H1 (cell line): ENCODE measurements at places on chromosomes 16 and 17. TPM values are rescaled to one million over a fixed set of nuclear protein-coding genes. Genes with fewer than 3 reads are reported as not detected.

DNA sequence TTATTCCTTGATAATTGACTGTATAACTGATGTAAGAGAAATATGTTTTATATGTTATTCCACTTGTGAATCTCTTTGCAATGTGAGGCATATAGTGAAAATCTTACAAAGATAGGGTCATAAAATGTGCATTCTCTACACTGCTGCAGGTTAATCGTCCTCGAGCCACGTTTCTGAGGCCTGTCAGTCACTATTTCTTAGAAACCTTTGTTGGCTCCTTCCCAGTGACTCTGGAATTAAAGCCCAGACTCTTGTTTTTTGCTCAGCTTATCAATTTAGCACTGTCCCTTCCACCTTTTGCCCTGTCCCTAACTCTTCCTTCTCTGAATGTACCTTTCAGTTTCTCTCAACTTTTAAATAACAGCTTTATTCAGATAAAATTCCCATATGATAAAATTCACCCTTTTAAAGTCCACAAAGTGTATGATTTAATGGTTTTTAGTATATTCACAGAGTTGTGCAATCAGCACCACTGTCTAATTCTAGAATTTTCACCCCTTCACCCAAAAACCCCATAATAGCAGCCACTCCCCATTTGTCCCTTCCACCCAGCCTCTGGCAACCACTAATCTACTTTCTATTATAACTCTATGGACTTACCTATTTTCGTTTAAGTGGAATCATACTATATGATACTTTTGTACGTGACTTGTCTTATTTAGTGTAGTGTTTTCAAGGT, 8.6 kb downstream of the TNRC6A start:
- H3K36me3 ChIP-seq: peaks cover 6% of the 10 kb centered on the region; the same call in 1 of the 2 replicates
- peaks cover 10% of the 10 kb centered on the region for H3K4me1 ChIP-seq
- no peak overlapping the region for H3K4me3 ChIP-seq

Gene TMC6
- 73.1 and 77.6 TPM in 2 replicates for total RNA-seq

- H3K4me1 ChIP-seq: no peaks in the 10 kb centered on the region
- H3K36me3 ChIP-seq: no peaks in the 10 kb centered on the region
- no peak for DNase-seq
- no peak overlapping the region for H3K4me3 ChIP-seq
- H3K27ac ChIP-seq: no peak overlapping the region
- H3K27me3 ChIP-seq: no peaks in the 10 kb centered on the region
These were observed 17.0 kb downstream of the VWA3A start for GRCh38 chr16:22109258-22109898.

DNA sequence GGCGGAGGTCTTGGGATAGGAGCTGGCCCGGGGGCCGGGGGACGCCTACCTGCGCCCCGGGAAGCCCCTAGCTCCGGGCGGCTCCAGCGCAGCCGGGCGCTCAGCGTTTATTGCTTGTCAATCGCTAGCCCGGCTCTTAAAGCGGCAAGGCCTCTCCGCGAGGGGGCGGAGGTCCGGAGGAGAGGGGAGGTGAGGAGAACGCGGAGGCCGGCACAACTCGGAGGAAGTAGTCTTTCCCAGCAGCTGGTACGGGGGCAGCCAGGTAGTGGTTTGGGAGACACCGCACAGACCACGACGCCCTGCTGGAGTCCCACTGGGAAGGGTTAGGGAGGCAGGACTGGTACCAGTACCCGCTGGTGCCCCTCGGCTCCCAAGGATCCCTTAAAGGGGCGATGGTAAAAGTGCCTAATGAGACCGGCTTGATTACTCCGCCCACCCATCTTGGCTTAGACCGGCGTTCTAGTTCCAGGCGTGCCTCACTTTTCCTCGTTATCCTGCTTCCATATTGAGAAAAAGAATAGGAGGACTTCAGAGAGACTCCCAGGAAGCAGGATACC, at the start of gene MPP2:
TSS of gene MPP2 (minus strand) at position 112 of the 557 bp plus-strand sequence. CDS start 3,076 bp downstream, outside the sequence.
- H3K4me1 ChIP-seq: peaks cover 17% of the 10 kb centered on the region
- no peaks in the 10 kb centered on the region for H3K36me3 ChIP-seq
- DNase-seq: peak; percentile 91
- H3K27me3 ChIP-seq: peaks cover 15% of the 10 kb centered on the region; the same call in 1 of the 2 replicates
- peak within 1 kb of the TSS; percentile 42 for H3K4me3 ChIP-seq

DNA sequence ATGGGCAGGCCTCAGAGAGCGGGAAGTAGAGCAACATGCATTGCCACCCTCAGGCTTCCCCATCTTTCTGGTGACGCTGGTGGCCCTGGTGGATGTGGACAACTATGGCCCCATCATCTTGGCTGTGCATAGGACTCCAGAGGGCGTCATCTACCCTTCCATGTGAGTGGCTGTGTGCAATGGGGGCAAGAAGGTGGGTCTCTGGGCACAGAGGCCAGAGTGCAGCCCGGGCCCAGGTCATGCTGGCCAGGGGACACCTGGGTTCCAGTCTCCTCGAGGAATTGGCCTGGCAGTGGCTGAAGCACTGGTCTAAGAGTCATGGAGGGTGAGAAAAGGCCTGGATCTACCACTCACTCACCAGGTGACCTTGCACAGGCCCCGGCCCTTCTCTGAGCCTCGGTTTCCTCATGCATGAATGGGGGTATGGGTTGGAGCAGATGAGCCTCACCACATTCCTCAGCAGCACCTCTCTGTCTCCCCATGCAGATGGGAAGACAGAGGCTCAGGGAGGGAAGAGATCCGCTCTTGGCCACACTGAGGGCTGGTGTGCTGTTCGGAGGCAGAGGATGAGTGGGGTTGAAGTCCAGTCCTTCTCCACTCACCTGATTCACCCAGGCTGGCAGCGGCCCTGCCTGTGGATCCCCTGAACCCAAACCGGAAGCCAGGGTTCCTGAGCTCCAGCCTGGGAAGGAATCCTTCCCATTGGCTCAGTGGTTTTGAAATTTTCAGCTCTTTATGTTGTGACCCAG, 7.2 kb upstream of the ADGRG3 start:
- H3K36me3 ChIP-seq: no peaks in the 10 kb centered on the region
- H3K27me3 ChIP-seq: no peaks in the 10 kb centered on the region
- DNase-seq: no peak
- H3K4me1 ChIP-seq: no peaks in the 10 kb centered on the region; the same call in 1 of the 2 replicates
- no peak overlapping the region for H3K4me3 ChIP-seq
- no peak overlapping the region for H3K27ac ChIP-seq

Gene USP43
- total RNA-seq: 6.9 and 7.2 TPM in 2 replicates

GRCh38 chr17:20992416-20992815, 50.4 kb downstream of the USP22 start:
- H3K27ac ChIP-seq: no peak overlapping the region
- H3K4me1 ChIP-seq: no peaks in the 10 kb centered on the region; the same call in 1 of the 2 replicates
- no peaks in the 10 kb centered on the region for H3K36me3 ChIP-seq
- no peak for DNase-seq

Gene PRDM7
- not detected in 2 replicates for total RNA-seq

GRCh38 chr17:78185981-78186691, 716 bp downstream of the TK1 start:
- H3K36me3 ChIP-seq: peaks cover 44% of the 10 kb centered on the region
- H3K27ac ChIP-seq: no peak overlapping the region
- no peaks in the 10 kb centered on the region for H3K27me3 ChIP-seq
- peaks cover 13% of the 10 kb centered on the region for H3K4me1 ChIP-seq

Gene CTDNEP1
- total RNA-seq: 120 and 123 TPM in 2 replicates

DNA sequence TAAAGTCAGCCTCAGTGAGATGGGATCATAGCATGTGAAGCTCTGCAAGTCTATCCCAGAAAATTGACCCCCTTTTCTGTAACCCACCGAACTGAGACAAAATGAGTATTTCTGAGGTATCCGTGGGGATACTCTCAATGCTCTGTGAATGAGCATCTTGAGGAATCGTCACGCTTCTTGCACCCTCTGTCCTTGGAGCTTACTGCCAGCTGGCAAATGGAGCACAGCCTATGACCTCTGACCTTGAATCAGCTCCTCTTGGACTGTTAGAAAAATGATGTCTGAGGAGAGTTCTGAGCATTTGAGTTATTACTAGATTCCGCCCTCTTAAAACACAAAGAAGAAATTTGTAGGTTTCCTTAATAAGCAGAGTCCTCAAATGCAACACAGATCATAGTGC, 342.1 kb downstream of the ZFHX3 start:
- H3K27me3 ChIP-seq: no peaks in the 10 kb centered on the region
- no peaks in the 10 kb centered on the region for H3K36me3 ChIP-seq
- no peak for DNase-seq

- peak within 1 kb of the TSS; percentile 43 for H3K4me3 ChIP-seq
- H3K4me1 ChIP-seq: peaks cover 29% of the 10 kb centered on the region
- peak; percentile 66 for DNase-seq
- no peaks in the 10 kb centered on the region for H3K36me3 ChIP-seq
- H3K27ac ChIP-seq: no peak within 1 kb of the TSS
These were observed at the start of gene BEAN1 for GRCh38 chr16:66427036-66427860. Gene BEAN1, plus strand, starts transcription at chr16:66427295. Its CDS starts 10,382 bp downstream, at chr16:66437677.

GRCh38 chr17:17021194-17021863, 20.9 kb upstream of the MPRIP start:
- H3K36me3 ChIP-seq: no peaks in the 10 kb centered on the region
- H3K27ac ChIP-seq: no peak overlapping the region
- no peaks in the 10 kb centered on the region for H3K4me1 ChIP-seq

Gene KCTD11
- 8.7 and 9.2 TPM in 2 replicates for total RNA-seq

Gene KRTAP1-5
- not detected in 2 replicates for total RNA-seq

Gene CA4
- total RNA-seq: 3.6 and 4.2 TPM in 2 replicates

Gene RCVRN
- not detected in 2 replicates for total RNA-seq

Gene KRT32
- total RNA-seq: not detected in 2 replicates

- H3K27me3 ChIP-seq: no peaks in the 10 kb centered on the region
- no peaks in the 10 kb centered on the region for H3K36me3 ChIP-seq
- H3K4me3 ChIP-seq: no peak overlapping the region
- H3K4me1 ChIP-seq: peaks cover 19% of the 10 kb centered on the region
- H3K27ac ChIP-seq: no peak overlapping the region
These were observed 225.4 kb downstream of the SEC14L1 start for GRCh38 chr17:77366206-77366557.

Gene KCNJ18
- total RNA-seq: not detected in 2 replicates

DNA sequence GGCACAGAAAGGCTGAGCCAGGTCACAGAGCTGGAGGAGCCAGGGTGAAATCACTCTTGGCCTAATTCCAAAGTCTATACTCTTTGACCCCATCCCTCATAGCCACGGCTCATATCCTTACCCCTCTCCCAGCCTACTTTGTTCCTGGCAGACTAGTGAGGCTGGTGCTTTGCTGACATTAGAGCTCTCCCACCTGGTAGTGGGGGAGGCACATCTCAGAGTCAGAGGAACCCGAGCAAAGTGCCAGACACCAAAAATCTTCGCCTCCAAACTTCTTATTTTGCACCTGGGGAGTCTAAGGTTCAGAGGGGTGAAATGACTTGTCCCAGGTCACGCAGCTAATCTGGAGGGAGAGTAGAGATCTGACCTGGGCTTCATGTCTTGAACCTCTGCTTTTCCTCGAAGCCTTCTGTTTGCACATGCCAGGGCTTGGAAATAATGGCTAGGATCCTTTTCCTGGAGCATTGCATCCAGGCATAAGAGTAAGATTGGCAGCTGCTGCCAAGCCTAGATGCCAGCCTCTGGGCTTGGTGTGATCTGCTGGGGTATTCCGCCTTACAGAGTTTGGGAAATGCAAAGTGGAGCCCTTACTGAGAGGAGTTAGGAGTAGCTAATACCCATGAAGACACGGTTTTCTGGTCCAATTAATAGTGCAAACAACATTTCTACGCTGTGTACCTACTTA, 126.9 kb downstream of the SPACA3 start:
- DNase-seq: no peak
- no peaks in the 10 kb centered on the region for H3K27me3 ChIP-seq
- H3K4me3 ChIP-seq: no peak overlapping the region
- no peak overlapping the region for H3K27ac ChIP-seq
- no peaks in the 10 kb centered on the region for H3K4me1 ChIP-seq
- H3K36me3 ChIP-seq: no peaks in the 10 kb centered on the region

DNA sequence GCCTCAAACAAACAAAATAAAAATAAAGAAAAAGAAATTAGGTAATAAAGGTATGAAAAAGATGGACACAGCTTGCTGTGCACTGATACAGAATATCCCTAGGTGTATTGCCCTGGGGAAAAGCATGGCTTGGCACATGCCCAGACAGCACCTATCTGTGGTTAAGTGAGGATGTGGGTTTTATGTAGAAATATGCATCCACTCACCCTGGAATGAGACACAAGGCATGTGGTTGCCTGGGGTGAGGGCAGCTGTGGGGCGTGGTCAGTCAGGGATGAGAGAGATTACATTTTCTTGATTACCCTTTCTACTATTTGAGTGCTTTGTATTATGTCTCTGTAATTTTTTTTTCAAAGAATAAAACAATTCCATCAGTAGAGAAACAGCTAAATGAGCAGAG, 6.9 kb downstream of the PLLP start:
- H3K36me3 ChIP-seq: no peaks in the 10 kb centered on the region

DNA sequence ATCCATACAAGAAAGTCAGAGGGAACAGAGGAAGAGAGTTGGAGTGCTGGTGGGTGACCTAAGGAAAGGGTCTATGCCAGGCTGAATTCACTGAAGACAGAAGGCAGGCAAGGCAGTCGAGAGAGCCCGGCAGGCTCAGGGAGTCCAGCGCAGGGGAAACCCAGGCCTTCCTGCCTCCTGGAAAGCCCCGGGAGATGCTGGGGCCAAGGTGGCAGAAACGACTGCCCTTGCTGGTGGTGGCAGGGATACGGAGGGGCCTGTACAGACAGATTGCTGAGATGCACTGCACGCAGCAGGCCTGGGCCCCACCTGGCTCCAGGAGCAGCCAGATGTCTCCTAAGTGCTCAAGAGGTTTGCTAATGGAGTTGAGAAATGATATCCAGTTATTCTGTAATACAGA, 59.8 kb downstream of the GTF3C1 start:
- H3K36me3 ChIP-seq: peaks cover 91% of the 10 kb centered on the region
- no peak overlapping the region for H3K4me3 ChIP-seq
- H3K27ac ChIP-seq: no peak overlapping the region

- H3K4me3 ChIP-seq: no peak overlapping the region
- DNase-seq: peak; percentile 44
These were observed 27.5 kb downstream of the TBX4 start for GRCh38 chr17:61479493-61480413.

Gene ASB16
- total RNA-seq: 0.19 TPM in 1 of 2 replicates, not detected in the other

- peaks cover 8% of the 10 kb centered on the region for H3K4me1 ChIP-seq
- DNase-seq: no peak
- no peak overlapping the region for H3K27ac ChIP-seq
- H3K36me3 ChIP-seq: no peaks in the 10 kb centered on the region
These were observed 15.7 kb upstream of the RNF222 start for GRCh38 chr17:8413328-8413727.

Gene KRTAP17-1
- not detected in 2 replicates for total RNA-seq

DNA sequence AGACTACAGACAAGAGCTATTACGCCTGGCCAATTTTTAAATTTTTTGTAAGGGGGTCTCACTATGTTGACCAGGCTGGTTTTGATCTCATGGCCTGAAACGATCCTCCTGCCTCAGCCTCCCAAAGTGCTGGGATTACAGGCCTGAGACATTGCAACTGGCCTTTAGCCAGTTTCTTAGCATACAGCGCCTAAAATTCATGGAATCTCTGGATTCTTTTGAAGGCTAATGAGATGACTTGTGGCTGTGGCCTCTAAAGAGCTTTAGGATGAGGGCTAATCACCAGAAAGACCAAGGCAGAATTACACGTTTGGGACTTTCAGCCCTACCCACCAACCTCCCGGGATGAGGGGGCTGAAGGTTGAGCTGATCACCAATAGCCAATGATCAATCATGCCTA, 34.6 kb downstream of the AKAP10 start:
- no peak for DNase-seq
- H3K27me3 ChIP-seq: no peaks in the 10 kb centered on the region
- H3K36me3 ChIP-seq: peaks cover 4% of the 10 kb centered on the region
- no peak overlapping the region for H3K4me3 ChIP-seq
- no peak overlapping the region for H3K27ac ChIP-seq
- H3K4me1 ChIP-seq: 0 out of 2 replicates have a peak, but pooled peaks cover 5% of the 10 kb centered on the region

Gene PIK3R5
- total RNA-seq: 4.3 and 4.5 TPM in 2 replicates

Gene MFAP4
- total RNA-seq: 3.6 and 3.8 TPM in 2 replicates
